ENCODE measurements at places on chromosomes 16 and 17. TPM values are rescaled to one million over a fixed set of nuclear protein-coding genes. Genes with fewer than 3 reads are reported as not detected.

The GSG1L gene
- total RNA-seq, result not detected

The ITGAD gene
- not detected for total RNA-seq

The TPSD1 gene
- total RNA-seq, result not detected

The IL17C gene
- total RNA-seq, result 0.37 TPM

The CHTF18 gene
- total RNA-seq, result 74.8 TPM

The CCDC144A gene
- total RNA-seq, result 13.4 TPM

The TEKT5 gene
- not detected for total RNA-seq

The FLOT2 gene
- 175 TPM for total RNA-seq

The ST6GALNAC1 gene
- 2.0 TPM for total RNA-seq

The C1QL1 gene
- total RNA-seq, result not detected

The NOS2 gene
- 0.11 TPM for total RNA-seq

- peak; percentile 68 for DNase-seq
Measured at GRCh38 chr16:80583466-80583865, 42.7 kb downstream of the DYNLRB2 start.

DNA sequence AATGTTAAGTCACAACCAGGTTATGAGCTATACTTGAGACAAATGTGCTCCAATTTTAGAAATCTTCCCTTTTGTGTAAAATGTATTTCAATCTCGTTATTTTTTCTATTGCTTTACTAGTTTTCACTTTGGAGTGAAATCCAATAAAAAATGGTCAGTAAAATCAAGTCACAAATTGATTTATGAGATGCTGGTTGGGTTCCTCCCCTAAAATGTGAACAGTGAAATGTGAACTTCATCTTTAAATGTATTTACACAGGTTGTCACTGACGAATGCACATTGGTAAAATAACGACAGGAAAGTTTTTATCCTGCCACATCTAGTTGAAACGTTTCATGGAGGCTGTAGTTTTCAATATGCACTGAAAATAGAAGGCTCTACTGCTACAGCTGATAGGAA lies 55.5 kb downstream of the COX10 start:
- no peak for DNase-seq

DNA sequence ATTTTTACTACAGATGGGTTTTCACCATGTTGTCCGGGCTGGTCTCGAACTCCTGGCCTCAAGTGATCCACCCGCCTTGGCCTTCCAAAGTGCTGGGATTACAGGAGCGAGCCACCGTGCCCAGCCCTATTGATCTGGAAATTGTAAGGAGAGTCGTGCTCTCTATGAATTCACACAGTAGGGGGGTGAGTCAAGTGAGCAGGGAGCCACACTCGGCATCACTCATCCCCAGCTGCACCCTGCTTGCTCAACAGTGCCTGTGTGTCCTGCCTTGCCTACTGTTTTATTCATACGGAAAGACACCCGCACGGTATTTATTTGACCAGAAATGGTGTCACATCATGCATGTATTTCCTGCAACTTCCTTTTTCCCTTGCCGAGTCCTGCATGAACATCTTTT lies 157.2 kb upstream of the FOXF1 start:
- no peak for DNase-seq

DNA sequence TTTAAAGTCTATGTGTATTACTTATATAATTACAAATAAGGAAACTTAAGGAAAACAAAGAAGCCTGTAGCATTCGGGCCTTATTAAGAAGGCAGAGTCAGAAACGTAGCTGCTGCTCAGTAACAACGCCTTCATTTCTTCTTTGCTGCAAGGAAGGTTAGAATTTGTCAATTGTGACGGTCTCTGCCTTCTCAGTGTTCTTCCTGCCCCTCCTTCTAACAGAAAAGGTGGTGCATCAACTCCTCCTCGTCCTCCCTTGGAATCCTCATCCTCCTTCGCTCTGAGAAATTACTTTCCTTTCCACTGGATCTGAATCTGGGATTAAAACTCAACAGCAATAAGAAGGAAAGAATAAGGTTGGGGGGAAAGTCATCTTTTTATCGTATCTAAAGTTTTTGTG lies 63.0 kb downstream of the VPS53 start:
- no peak for DNase-seq

GRCh38 chr17:32515677-32516383 lies 29.0 kb downstream of the CDK5R1 start:
- no peak for DNase-seq

DNA sequence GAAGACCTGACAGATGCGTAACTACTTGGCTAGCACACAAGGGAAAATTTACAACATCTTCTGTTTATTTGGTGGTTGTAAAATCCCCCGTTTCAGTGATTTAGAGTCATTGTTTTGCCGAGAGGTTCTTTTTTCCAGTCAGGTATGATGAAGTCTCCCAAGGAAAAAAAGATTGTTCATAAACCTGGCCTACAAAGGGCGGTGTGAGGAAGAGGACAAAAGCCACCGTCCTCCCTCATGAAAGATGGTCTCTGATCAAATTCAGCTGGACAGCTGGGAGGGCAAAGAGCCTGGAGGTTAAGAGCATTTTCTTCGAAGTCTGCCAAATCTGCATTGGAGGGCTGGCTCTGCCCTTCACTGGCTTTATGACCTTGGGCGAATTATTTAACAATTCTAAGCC lies 419.9 kb downstream of the HAPSTR1 start:
- DNase-seq, result no peak

DNA sequence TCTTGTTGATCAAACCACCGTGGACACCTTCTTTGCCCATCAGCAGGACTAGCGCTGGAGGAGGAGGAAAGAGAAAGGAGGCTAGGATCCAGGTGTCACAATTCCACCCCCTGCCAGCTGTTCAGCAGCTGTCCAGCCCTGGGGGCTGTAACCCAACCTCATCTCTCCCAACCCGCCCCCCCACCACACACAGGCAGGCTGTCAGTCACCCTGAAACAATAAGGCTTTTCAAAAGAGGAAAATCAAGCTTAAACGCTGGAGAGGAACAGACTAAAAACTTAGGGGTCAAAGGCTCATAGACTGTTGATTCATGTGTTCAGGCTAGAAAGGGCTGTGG lies 2.4 kb downstream of the PFN1 start:
- DNase-seq, result no peak

DNA sequence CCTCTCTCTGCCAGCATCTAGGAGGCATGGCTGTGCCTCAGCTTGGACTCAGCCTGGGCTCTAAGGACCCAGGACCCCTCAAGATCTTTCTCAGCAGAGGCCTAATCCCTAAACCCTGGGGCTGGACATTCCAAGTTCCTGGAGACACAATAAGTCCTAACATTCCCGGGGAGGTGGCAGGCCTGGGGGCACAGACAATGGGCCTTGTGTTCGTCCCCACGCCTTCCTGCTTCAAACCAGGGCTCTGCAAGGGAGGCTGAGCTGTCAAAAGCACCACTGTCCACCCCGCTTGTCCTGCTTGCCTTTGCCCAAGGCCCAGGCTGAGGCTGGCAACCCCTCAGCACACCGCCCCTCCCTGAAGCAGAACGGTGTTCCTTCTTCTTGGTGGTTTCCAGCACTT lies 13.7 kb downstream of the SDK2 start:
- DNase-seq, result no peak

DNA sequence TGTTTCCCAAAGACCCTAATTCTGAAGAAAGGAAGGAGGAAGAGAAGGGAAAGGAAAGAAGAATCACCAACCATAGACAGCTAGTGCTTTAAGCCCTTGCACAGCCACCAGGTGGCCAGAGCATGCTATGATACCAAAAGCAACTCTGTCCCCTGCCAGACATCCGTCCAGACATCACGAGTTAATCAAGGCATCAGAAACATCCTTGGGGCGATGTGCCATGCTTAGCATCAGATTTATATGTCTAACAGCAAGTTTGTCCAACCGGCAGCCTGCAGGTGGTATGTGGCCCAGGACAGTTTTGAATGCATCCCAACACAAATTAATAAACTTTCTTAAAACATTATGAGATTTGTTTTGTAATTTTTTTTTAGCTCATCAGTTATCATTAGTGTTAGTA lies 2.9 kb upstream of the CRYBA1 start:
- no peak for DNase-seq

- DNase-seq, result no peak
Measured at GRCh38 chr17:1111599-1112443, 68.0 kb downstream of the ABR start.

DNA sequence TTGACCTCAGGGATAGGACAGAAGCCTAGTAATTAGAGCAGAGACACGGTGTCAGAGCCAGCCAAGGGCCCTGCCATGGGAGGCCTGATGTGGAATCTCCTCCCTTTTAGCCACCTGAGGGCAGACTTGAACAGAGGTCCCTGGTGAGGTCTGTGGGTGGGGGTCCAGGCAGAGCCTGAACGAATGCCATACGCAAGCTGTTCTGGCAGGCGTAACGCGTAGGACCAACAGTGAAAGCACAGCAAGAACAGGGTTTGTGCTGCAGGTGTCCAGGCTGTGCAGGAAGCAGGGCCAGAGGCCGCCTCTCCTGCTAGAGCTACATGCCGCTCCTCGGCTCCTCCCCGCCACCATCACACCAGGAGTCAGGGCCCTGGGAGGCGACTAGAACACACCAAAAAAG lies 81.9 kb upstream of the TBX2 start:
- DNase-seq, result no peak

DNA sequence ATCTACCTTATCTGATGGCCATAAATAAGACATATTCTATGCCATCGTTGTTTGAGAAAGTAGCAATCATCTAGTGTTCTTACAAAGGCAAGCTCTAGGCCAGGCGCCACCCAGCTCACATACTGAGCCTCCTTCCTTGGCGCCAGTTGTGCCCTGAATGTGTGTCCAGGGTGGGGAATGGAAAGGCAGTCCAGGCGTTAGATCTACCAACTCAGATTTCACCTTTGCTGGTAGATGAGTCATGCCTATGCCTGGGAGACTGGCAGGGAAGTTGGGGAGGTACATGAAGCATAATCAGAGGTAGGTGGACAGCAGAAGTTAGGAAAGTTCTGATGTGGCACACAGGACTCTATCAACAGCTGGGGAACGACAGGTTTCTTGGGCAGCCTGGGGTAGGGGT lies 23.6 kb downstream of the SDR42E1 start:
- DNase-seq, result no peak

DNA sequence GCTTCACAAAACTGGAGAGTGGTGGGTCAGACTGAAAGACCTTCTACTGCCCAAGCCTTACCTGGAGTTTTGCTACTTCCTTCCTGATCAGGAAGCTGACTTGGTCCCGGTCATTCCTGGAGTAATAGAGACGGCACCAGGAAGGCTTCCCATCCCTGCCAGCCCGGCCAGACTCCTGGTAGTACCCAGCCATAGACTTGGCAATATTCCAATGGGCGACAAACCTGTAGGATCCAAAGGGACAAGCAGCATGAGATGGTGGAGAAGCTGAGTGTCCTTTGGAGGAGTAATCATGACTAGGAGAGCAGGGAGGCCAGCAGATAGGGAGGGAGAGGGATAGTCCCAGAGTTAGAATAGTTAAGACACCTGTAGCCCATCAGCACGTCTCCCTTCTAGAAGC lies 8.7 kb downstream of the RECQL5 start:
- no peak for DNase-seq

- no peak for DNase-seq
Measured at GRCh38 chr16:29653471-29653870, 9.6 kb upstream of the SPN start.

DNA sequence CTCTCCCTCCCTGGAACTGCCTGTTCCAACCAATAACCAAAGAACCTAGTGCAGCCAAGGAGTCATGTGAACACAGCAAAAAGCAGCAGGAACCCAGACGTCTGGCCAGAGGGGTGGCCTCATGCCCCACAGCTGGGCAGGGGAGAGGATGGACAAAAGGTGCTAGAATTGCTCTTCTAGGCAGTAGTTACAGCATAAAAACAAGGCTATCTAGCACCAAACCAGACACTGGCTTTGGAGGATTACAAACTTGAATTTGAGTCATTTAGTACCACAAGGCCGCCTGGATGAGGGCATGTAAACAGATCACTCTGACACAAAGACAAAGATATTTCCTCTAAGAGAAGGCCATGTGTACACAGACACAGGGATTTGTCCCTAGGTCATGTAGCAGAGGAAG lies 423.3 kb upstream of the MAF start:
- no peak for DNase-seq

- no peak for DNase-seq
Measured at GRCh38 chr17:67443931-67444595, 67.0 kb downstream of the PITPNC1 start.

GRCh38 chr17:78882540-78883088 lies 20.4 kb downstream of the CEP295NL start:
- DNase-seq, result no peak

- no peak for DNase-seq
Measured at GRCh38 chr16:72913551-72913950, 134.4 kb downstream of the ZFHX3 start.

GRCh38 chr17:2018716-2019510 lies 6.2 kb downstream of the RTN4RL1 start:
- DNase-seq, result no peak

DNA sequence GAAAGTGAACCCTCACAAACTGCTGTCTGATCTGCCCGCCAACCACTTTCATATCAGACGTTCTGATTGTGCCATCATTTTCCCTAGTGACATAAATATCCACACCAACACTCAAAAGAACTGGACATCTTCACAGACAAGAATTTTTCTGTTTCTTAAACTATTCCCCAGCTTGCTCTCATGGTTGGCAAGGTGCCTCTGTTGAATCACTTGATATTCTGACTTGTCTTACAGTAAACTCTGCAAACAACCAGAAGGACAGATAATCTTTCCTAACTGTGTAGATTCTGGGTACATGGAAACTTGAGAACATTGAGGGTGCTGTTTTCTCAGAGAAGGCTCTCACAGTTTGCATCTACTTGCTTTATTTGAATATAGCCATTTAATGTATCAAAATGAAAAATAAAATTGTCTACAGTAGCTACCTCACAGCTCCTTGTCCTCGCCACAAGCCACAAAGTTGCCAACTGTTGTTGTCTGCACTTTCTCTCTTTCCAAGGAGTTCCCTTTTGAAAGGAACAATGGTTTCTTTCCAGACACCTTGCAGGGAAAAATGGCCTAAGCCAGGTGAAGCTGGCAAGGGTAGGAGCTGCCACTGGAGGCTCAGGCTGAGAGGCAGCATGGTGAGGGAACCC lies 46.0 kb upstream of the ADAMTS18 start:
- no peak for DNase-seq

DNA sequence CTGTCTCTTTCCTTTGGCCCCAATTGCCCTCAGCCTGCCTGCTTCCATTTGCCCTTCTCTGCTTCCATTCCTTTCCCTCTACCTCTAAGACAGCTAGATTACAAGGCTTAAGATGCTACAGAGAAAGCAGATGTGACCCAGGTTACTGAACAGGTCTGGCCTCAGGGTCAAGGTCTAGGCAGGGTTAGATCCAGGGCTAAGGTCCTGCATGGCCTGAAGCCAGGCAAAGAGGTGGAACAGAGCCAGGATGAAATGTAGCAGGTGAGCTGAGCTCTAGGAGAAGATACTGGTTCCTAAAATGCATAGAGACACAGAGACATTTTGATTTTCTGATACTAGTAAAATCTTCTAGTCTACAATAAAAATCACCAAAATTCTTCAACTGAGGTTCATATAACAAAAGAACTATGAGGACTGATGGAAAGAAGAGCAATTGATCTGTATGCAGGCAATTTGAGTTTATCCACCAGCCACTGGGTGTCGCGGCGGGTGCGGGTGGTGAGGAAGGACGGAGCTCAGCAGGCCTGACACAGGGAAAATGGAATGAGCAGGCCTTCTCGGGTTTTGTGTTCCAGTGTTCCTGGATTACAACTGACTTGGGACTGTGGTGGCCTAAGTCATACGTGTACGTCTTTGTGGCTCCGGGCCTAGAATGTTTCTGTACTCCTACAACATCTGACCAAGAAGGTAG lies 95.9 kb downstream of the MYH10 start:
- no peak for DNase-seq
